Smooth muscle cell of the umbilical artery (primary cell): ENCODE measurements at places on chromosomes 4 and X. TPM values are rescaled to one million over a fixed set of nuclear protein-coding genes. Genes with fewer than 3 reads are reported as not detected.

Gene PABPC5
- 0.46 and 0.89 TPM in 2 replicates for total RNA-seq

Gene MAGEA12
- not detected in 2 replicates for total RNA-seq

Gene BANK1
- total RNA-seq: under 0.01 and 0.14 TPM in 2 replicates

Gene SPP1
- total RNA-seq: 3.3 and 6.9 TPM in 2 replicates

Gene MAGEC2
- total RNA-seq: not detected in 2 replicates

Gene RIBC1
- total RNA-seq: 0.14 TPM in 1 of 2 replicates, not detected in the other

Gene TBC1D1
- 48.7 and 127 TPM in 2 replicates for total RNA-seq

Gene BTK
- total RNA-seq: not detected in 2 replicates

Gene PHKA1
- 21.1 and 22.5 TPM in 2 replicates for total RNA-seq

Gene LUZP4
- not detected in 2 replicates for total RNA-seq

Gene GLRA3
- not detected in 2 replicates for total RNA-seq

Gene PPP4R3C
- total RNA-seq: not detected in 2 replicates

Gene SPACA5
- not detected in 2 replicates for total RNA-seq

Gene CT55
- not detected in 2 replicates for total RNA-seq

Gene DCAF8L2
- not detected in 2 replicates for total RNA-seq

Gene BMP3
- 0.05 TPM in 1 of 2 replicates, not detected in the other for total RNA-seq

Gene COX7B2
- not detected in 2 replicates for total RNA-seq

Gene REELD1
- not detected in 2 replicates for total RNA-seq

Gene GLOD5
- not detected in 2 replicates for total RNA-seq

Gene LANCL3
- under 0.01 and 0.83 TPM in 2 replicates for total RNA-seq

Gene GATA1
- not detected in 2 replicates for total RNA-seq

Gene DRD5
- total RNA-seq: not detected in 2 replicates

Gene RBMX
- 137 and 193 TPM in 2 replicates for total RNA-seq

Gene TMEM144
- 9.8 and 14.0 TPM in 2 replicates for total RNA-seq

Gene VGLL1
- not detected in 2 replicates for total RNA-seq

Gene SMPX
- total RNA-seq: not detected in 2 replicates

Gene UGT2B15
- not detected in 2 replicates for total RNA-seq

Gene DCLK2
- 9.2 and 10.1 TPM in 2 replicates for total RNA-seq

Gene RNF113A
- total RNA-seq: 10.1 and 17.5 TPM in 2 replicates

Gene LNX1
- 2.0 and 4.5 TPM in 2 replicates for total RNA-seq

Gene MMRN1
- 0.42 and 1.2 TPM in 2 replicates for total RNA-seq

Gene STK26
- total RNA-seq: 33.7 and 41.6 TPM in 2 replicates

Gene KLKB1
- not detected in 2 replicates for total RNA-seq

Gene MAGEE2
- total RNA-seq: not detected in 2 replicates

Gene NRK
- total RNA-seq: 0.51 and 1.8 TPM in 2 replicates

Gene NUDT10
- 2.1 and 5.2 TPM in 2 replicates for total RNA-seq

Gene NKX6-1
- not detected in 2 replicates for total RNA-seq

Gene GASK1B
- total RNA-seq: 103 and 160 TPM in 2 replicates

Gene GPRIN3
- total RNA-seq: 0.23 and 0.30 TPM in 2 replicates
